ENCODE measurements at places on chromosomes 5 and 9.

- no peak for DNase-seq
Measured at GRCh38 chr5:6722015-6722414, 8.8 kb downstream of the TENT4A start.

GRCh38 chr9:129602598-129603415 lies 18.1 kb downstream of the C9orf50 start:
- no peak for DNase-seq

DNA sequence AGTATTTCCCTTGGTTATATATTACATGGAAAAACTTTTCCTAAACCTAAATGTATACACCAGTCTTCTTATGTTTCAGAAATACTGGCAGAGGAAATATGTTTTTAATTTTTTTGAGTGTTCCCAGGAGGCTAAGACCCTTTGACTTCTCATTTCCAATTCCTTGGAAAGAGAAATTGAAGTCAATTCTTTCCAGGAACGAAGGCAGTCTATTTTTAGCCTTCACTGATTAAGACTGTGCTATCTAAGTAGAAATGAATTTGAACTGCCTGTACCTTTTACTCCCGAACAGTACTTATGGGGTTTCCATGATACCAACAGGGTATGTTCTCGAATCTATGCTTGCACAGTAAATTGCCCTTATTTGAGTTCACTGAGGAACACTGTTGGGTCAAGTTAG lies 340.3 kb upstream of the CD180 start:
- DNase-seq = no peak

- no peak for DNase-seq
Measured at GRCh38 chr9:110655754-110656641, 12.6 kb upstream of the MUSK start.

- no peak for DNase-seq
Measured at GRCh38 chr5:141492168-141492885, 3.4 kb downstream of the PCDHGC5 start.

DNA sequence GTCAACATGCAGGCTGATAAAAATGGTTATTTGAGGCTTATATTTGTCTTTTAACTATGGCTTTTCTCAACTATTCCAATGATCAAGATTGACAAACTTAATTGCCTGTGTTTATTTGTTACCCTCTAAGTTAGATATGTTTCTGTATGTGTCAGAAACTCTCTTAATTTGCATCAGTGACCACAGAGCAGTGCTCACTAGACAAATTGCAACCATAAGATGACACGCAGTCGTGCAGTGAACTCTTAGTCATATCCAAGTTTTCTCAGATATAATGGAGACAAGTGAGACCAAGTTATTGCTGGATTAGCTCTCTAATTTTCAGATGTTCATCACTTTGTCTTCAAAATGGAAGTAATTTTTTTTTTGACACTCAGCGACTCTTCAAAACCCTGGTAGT lies 342.2 kb upstream of the RFX3 start:
- DNase-seq = no peak

GRCh38 chr9:125633116-125633745 lies 73.8 kb downstream of the MAPKAP1 start:
- DNase-seq = no peak

GRCh38 chr5:131441184-131441583 lies 177.3 kb downstream of the CDC42SE2 start:
- no peak for DNase-seq

DNA sequence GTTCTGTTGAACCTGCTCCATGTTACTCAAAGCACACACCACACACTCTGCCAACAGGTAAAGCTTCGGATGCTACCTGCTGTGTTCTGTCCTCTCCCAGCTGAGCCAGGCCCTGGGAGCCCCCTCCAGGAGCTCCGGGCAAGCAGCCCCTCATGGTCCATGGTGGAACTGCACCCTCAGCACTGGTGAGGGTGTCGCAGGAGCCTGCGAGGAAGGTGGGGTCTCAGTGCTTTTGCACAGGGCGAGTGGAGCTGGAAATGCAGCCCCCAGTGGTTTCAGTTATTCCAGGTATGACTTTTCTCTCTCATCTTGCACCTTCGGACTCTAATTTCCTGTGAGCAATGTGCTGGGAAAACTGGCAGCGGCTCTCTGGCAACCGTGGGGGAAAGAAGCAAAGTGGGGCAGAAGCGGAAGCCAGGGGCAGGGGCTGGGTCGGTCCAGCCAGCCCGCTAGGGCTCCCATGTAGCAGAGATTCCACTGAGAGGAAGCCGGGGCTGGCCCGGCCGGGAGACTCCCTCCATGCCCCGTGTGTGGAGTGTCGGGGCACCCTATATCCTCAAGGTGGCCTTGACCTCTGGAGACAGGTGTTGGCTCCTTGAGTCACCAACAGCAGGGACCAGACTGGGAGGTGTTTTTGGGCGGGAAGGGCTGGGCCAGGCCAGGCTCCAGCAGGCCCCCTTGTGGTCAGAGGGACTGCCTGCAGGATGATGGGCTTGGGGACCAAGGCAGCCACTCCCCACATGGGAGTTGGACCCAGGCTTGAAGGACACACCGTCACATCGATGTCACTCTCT lies 75.6 kb upstream of the PRSS3 start:
- no peak for DNase-seq

DNA sequence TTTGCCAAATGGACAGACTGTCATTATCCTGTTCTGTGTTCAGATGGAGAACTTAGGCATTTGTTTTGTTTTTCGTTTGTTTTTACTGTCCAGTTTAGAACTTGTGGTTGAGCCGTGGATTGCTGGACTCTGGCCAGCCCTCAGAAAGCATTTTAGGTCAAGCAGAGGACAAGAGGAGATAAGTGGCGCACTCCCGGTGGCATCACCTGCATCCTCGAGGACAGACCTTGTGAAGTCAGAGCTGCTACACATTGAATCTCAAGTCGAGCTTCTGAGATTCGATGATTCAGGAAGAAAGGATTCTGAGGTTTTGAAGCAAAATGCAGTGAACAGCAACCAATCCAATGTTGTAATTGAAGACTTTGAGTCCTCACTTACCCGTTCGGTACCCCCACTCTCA lies 8.9 kb downstream of the MTRR start:
- DNase-seq = no peak

DNA sequence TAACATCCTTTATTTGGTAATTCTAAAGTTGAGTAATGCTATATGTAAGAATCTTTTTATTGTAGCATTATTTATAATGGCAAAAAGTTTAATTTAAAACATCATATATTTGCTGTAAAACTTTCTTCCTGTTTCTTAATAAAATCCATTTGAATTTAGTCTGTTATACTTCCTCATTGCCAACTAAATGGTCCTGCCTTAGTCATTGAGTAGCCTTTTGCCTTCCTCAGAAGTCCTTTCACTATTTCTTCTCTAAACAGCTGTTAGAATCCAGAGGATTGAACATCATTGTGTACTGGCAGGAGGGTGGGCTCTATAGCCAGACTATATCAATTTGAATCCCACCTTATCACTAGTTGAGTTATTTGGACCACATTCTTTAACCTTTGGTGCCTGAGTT lies 11.0 kb downstream of the SLC44A1 start:
- DNase-seq = no peak

- no peak for DNase-seq
Measured at GRCh38 chr9:25658571-25658970, 19.7 kb downstream of the TUSC1 start.

- no peak for DNase-seq
Measured at GRCh38 chr9:137320555-137321384, 18.7 kb upstream of the NRARP start.

GRCh38 chr9:127862075-127863011 lies 7.9 kb upstream of the ENG start:
- no peak for DNase-seq

- DNase-seq = no peak
Measured at GRCh38 chr5:170296036-170296934, 1.3 kb downstream of the LCP2 start.

GRCh38 chr5:41648996-41649395 lies 138.6 kb upstream of the PLCXD3 start:
- DNase-seq = no peak

GRCh38 chr5:43320846-43321245 lies 7.6 kb upstream of the HMGCS1 start:
- no peak for DNase-seq

DNA sequence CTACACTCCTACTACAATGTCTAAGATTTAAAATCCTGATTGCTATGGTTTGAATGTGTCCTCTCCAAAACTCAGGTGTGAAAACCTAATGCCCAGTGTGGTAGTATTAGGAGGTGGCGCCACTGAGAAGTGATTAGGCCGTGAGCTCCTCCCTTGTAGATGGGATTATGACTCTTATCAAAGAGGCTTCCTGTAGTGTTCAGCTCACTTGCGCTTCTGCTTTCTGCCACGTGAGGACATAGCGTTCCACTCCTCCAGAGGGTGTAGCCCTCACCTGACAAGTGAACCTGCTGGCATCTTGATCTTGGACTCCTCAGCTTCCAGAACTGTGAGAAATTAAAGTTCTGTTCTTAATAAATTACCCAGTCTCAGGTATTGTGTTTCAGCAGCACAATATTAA lies 33.0 kb upstream of the WHRN start:
- no peak for DNase-seq

- DNase-seq = peak; percentile 61
Measured at GRCh38 chr5:139746691-139747582, 48.7 kb upstream of the PSD2 start.

GRCh38 chr5:45648744-45649143 lies 47.4 kb downstream of the HCN1 start:
- DNase-seq = no peak

DNA sequence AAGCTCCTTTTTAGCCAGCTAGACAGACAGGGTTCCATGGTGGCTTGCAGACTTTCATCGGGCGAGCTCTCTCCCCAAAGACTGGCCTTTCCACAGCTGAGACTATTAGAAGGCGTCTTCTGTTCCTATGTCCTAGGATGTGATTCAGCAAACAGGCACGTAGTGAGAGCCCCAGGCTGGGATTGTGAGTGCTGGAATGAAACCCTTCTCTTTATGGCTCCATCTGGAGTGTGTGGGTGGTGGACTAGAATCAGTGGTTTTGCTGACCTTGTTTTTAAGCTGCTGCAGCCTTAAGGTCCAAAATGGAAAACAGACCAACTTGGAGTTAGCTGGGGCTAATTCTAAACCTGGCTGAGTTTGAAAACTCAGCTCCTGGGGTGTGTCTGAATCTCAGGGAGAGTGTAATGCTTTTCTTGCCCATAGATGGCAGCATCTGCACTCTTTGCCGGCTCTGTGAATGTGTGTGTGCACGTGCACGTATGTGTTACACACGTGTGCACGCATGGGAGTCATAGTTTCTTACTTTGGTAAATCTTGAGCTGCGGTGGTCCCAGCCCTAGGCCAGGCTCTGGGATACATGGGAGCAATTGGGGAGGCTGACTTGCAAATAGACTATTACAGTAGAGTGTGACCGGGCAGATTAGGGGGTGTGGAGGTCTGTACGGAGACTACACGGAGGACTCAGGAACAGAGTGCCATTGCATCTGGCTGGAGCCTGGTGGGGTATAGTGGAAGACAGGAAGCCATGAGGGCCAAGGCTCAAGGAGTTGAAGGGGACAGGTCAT lies 10.7 kb downstream of the GSN start:
- no peak for DNase-seq

GRCh38 chr5:12354686-12355085 lies 450.4 kb upstream of the CTNND2 start:
- no peak for DNase-seq

DNA sequence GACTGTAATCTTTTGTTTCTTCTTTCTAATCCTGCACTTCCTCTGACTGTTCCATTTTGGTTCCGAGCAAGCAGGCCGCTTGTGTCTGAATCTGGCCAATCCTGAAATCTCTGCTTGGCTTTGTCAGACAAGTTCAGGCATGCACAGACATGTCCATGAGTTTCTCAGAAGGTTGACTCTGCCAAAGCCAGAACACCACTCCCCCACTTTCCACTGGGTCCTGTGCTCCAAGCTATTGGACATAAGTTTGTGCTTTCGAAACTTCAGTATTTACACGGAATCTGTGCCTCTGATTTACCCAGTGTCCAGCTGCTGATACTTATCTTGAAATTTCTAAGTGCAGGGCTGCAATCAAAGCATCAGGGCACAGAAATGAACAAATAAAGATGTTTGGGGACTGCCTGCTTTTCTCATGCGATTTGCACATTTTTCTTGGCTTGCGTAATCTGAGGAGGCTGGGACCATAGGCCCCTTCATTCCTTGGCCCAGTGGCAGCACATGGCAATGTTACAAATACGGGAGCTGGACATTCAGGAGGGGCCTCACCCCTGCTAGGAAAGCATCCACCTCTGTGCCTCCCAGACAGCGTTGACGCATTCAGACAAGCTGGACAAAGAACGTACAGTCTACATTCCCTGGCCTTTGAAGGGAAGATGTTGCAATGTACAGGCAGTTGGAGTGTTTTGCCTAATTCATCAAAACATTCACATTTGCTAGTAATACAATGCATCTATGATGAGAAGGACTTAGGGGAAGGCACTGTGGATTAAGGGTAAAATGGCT lies 209.2 kb upstream of the PAPPA start:
- DNase-seq = no peak

DNA sequence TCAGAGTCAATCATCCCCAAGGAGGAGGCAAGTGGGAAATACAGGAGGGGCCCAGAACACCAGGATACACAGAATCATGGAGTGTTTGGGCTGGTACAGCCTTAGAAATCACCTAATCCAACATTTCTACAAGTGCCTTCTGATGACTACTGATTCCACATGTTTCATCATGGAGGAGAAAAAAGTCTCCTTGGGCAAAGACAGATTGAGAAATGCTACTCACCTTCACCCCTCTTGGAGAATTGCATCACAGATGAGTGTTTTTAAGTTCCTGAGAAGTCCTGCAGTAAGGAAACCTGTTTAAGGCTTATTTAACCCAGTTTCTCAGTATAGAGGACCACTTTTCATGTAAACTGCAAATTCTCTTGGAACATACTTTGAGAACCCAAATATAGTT lies 2.2 kb upstream of the SLIT3 start:
- no peak for DNase-seq

GRCh38 chr5:9878206-9878605 lies 248.1 kb upstream of the TAS2R1 start:
- no peak for DNase-seq

DNA sequence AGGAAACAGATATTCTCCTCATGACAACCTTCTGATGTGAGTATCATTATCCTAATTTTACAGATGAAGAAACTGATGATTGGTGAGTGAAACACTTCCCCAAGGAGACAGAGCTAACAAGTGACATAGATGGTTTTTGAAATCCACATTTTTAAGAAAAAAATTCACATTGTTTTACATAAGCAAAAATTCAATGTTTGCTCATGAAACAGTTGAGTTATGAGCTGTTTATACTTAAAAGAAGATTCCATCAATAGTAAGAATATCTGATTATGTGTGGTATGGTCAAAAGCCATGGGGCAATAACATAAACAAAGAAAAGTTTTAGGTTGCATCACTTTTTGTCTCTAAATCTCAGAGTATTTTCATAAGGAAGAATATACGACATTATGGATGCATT lies 167.9 kb upstream of the PAPPA start:
- DNase-seq = no peak

GRCh38 chr5:34639852-34640626 lies 16.1 kb upstream of the RAI14 start:
- no peak for DNase-seq

- no peak for DNase-seq
Measured at GRCh38 chr5:128409166-128409800, 128.8 kb downstream of the FBN2 start.

GRCh38 chr9:35258660-35259474 lies 97.1 kb downstream of the UNC13B start:
- no peak for DNase-seq
